ENCODE measurements at places on chromosomes 12 and 14. TPM values are rescaled to one million over a fixed set of nuclear protein-coding genes. Genes with fewer than 3 reads are reported as not detected.

The CFAP251 gene
- total RNA-seq, result 1.5 TPM

The LRRC10 gene
- total RNA-seq, result not detected

The TEX52 gene
- total RNA-seq, result not detected

The TMEM229B gene
- 0.23 TPM for total RNA-seq

The C12orf50 gene
- total RNA-seq, result not detected

The MMP14 gene
- total RNA-seq, result 0.45 TPM

The GDF3 gene
- total RNA-seq, result not detected

The AMDHD1 gene
- 1.9 TPM for total RNA-seq

The CARMIL3 gene
- 0.75 TPM for total RNA-seq

The IFNG gene
- not detected for total RNA-seq

The ENDOU gene
- total RNA-seq, result not detected

The FOXN4 gene
- total RNA-seq, result 0.03 TPM

The DDX55 gene
- 30.0 TPM for total RNA-seq

The NPFF gene
- total RNA-seq, result not detected

The NUAK1 gene
- 7.5 TPM for total RNA-seq

The PRH1 gene
- 2.8 TPM for total RNA-seq

The IAPP gene
- not detected for total RNA-seq

The TECPR2 gene
- 7.0 TPM for total RNA-seq

The KLRB1 gene
- total RNA-seq, result not detected

The MAP3K9 gene
- 6.1 TPM for total RNA-seq

The IGFBP6 gene
- 240 TPM for total RNA-seq

The STON2 gene
- 1.1 TPM for total RNA-seq

The TMEM233 gene
- 0.29 TPM for total RNA-seq

The KIF26A gene
- total RNA-seq, result 3.4 TPM

The EPYC gene
- total RNA-seq, result not detected

The RXYLT1 gene
- 25.1 TPM for total RNA-seq

The NDUFA12 gene
- total RNA-seq, result 138 TPM

The GPRC5D gene
- 0.22 TPM for total RNA-seq

The SPTB gene
- 2.5 TPM for total RNA-seq

The VAMP1 gene
- total RNA-seq, result 11.9 TPM

The SRGAP1 gene
- total RNA-seq, result 10.5 TPM

The MRPS35 gene
- 97.0 TPM for total RNA-seq

The AEBP2 gene
- 21.3 TPM for total RNA-seq

The SERPINA9 gene
- total RNA-seq, result not detected

The NAV3 gene
- 4.3 TPM for total RNA-seq

The MYF6 gene
- not detected for total RNA-seq

The LUM gene
- total RNA-seq, result not detected

The CS gene
- total RNA-seq, result 160 TPM

The RPL10L gene
- not detected for total RNA-seq

The SCARB1 gene
- 161 TPM for total RNA-seq

The ZNF10 gene
- 1.6 TPM for total RNA-seq

The GYS2 gene
- not detected for total RNA-seq

The TAS2R7 gene
- total RNA-seq, result not detected

The ETNK1 gene
- 30.7 TPM for total RNA-seq

The SMIM10L1 gene
- 8.2 TPM for total RNA-seq

The NANOG gene
- not detected for total RNA-seq

The KTN1 gene
- 107 TPM for total RNA-seq

The YAF2 gene
- 19.4 TPM for total RNA-seq

The PRPH gene
- total RNA-seq, result 2.1 TPM

The PRB3 gene
- not detected for total RNA-seq

The ACSS3 gene
- not detected for total RNA-seq

The SPIC gene
- total RNA-seq, result not detected

The SLC38A2 gene
- total RNA-seq, result 79.9 TPM

The KLRC1 gene
- total RNA-seq, result not detected

The CYP46A1 gene
- total RNA-seq, result 0.42 TPM

All from A549 treated with GW870086 at 1 μM for 4 hours (cell line).